ENCODE measurements at places on chromosomes 6 and 20.

DNA sequence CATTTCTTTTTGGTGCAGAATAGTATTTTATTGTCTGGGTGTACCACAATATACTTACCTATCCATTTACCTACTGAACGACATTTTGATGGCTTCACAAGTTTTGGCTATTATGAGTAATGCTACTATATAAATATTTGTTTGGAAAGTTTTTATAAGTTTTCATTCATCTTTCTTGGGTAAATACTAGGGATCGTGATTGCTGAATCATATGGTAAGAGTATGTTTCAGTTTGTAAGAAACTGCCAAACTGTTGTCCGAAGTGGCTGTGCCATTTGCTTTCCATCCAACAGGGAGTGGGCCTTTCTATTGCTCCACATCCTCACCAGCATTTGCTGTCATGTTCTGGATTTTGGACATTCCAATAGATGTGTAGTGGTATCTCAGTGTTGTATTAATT is 104.2 kb downstream of the CDYL start:
- no peak for DNase-seq

DNA sequence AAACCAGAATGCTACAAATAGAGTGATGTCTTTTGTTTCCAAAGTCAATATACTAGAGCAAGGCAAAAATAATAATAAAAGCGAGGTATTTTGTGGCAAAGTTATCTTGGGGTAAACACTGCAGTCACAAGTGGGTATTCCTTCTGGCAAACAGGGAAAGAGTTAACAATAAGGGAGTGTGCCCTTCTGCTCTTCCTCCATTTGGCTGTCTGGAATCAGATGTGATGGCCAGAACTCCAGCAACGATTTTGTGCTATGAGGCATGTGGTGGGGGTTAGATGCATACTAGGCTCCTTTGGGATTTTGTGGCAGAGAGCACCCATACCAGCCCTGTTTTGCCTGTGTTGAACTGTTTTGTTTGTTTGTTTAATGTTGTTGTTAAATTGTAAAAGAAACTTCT is 2.4 kb upstream of the SLC52A3 start:
- no peak for DNase-seq

- peak; percentile 86 for DNase-seq
Measured at GRCh38 chr6:37171970-37172812, 2.2 kb downstream of the PIM1 start.

DNA sequence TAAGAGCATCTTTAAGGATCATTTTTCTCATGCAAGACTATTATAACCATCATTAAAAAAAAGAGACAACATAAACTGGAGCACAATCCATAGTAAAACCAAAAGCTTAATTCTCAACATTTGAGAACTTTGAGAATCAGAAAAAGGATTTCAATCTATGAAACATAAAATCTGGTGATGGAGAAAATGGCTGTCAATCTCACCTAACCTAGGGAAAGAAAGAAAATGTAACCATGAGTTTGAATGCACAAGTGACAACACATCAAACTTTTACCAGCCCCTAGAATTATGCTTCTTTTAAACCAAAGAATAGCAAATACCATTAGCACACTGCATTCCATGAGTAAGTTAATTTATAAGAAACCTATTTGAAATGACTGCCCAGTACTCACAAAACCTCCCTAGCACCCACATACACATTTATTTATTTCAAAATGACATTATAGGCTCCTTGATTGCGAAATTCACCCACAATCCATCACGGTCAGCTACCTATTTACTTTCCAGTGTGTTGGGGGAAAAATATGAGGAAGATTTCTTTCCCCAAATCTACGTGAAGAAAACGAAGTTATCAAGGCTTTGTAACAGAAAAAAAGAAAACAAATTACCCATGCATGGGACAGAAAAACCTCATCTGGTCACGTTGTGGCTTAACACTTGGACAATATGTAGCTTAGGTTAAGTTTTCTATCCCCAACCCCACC is 828 bp downstream of the ASCC3 start:
- peak; percentile 0 for DNase-seq

- no peak for DNase-seq
Measured at GRCh38 chr20:10654630-10655029, 19.2 kb downstream of the JAG1 start.

DNA sequence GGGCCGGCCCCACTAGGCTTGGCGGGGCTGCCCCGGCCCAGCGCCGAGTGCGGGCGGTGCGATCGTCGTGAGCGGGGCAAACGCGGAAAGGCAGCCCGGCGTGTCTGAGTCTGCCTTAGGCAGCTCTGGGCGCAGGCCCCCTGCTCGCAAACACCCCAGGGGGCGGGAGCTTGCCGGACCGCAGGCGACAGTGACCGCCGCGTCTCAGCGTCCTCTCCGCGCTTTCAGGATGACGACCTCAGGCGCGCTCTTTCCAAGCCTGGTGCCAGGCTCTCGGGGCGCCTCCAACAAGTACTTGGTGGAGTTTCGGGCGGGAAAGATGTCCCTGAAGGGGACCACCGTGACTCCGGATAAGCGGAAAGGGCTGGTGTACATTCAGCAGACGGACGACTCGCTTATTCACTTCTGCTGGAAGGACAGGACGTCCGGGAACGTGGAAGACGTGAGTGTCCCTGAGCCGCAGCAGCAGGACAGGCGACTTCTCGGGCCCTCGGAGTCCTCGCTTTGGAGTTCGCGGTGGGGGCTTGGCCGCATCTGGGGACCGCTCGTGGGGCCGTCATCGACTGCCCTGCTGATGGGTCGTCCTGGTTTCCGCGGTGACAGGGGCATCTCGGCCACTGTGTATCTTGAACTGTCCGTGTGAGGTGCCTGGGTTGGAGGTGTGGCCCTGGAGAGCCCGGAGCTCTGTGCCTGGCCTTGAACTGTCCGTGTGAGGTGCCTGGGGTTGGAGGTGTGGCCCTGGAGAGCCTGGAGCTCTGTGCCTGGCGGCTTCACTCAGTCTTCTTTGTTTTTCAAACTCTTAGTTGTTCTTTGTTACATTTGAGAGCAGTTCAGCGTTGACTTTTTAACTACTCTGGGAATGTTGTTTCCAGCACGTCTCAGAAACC is 786 bp downstream of the ADRM1 start:
- peak; percentile 43 for DNase-seq

- DNase-seq = peak; percentile 74
Measured at GRCh38 chr6:81751388-81752083, 945 bp downstream of the TENT5A start.

- no peak for DNase-seq
Measured at GRCh38 chr6:136763255-136763654, 29.0 kb downstream of the MAP3K5 start.

Measured in foreskin fibroblast (primary cell).